ENCODE measurements at places on chromosomes 2 and 18.

DNA sequence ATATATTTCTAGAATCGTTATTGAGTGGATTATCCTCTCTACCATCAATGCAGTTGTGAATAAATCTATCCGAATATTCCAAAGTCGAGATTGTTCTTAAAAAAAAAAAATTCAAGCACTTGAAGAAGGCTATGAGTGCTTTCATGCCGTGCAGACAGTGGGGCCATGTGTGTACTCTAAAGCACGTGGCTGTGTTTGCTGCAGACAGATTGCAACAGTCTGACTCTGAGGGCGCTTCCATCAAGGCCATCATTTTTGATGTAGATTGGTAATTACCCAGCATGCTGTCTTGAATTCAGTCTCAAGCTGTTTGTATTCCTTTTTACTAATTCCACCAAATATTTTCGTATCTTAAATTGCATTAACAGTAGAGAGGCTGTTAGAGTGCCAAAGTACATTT, 325.9 kb upstream of the LINC00305 start:
- DNase-seq = no peak

DNA sequence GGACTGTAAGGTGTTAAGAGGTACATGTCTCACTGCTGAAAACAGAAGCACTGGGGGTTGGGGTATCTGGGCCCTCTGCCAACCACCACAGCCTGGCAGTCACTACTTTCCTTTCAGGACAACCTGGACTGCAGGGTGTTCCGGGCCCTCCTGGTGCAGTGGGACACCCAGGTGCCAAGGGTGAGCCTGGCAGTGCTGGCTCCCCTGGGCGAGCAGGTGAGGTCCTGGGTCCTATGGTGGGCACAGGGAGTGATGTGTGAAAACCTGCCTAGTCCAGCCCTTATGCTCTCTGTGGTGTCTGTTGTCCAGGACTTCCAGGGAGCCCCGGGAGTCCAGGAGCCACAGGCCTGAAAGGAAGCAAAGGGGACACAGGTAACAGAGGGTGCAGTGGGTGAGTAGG, 40.0 kb downstream of the MARCO start:
- DNase-seq = no peak

- peak; percentile 27 for DNase-seq
These were observed 67.7 kb downstream of the EPAS1 start for GRCh38 chr2:46364797-46365457.

DNA sequence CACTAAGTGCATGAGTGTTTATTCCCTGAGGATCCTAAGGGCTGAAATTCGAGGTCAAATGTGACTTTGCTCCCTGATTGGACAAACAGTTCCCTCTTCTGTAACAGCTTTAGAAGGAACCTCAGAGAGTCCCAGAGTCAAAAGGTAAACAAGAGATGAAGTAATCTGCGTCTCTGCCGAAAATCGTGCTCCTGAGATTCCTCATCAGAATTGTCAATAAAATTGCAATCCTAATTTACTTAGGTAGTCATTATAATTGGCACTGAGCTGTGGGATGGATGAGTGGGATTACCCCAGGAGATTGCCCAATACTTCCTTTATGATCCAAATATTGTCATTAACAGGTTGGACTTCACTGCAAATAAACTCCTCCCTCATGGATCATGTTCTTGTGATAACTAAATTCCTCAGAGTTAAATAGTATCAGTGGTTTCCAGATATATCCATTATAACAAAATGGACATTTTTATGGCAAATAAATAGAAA, 907 bp upstream of the SUCLG1 start:
- no peak for DNase-seq

DNA sequence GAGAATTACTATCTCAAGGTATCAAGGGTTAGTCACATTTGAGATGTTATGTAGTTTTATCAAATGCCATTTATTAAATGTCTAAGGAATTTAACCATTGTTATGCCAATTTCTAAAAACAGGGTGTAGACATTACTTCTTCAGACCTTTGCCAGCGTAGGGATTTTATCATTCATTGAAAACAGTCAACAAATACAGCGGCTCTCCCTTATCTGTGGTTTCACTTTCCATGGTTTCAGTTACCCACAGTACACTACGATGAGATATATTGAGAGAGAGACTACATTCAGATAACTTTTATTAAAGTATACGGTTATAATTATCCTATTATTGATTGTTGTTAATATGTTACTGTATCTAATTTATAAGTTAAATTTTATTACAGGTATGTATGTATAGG, 234.7 kb downstream of the TMX3 start:
- DNase-seq = no peak

DNA sequence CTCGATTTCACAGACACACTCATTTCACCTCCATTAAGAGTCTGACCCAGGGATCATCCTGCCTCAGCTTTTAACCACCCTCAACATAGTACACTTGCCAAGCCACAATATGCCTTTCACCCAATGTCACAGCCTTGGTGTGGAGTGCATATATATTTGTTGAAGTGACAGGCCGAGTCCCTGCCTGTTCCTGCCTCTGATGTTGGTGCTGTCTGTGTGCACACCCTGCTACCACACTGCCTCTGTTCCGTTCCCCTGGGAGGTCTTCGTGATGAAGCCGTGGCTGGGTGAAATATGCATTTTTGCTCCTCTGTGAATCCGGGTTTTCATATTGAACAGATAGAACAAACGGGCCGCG, 90.3 kb downstream of the RNF144A start:
- DNase-seq = no peak
